Breast epithelium (tissue), 4 donors: ENCODE measurements at places on chromosomes 6 and 20. TPM values are rescaled to one million over a fixed set of nuclear protein-coding genes. Genes with fewer than 3 reads are reported as not detected.
A peak's percentile ranks its signal among the peaks of the same experiment; 100 is the strongest.

- no peak for DNase-seq
These were observed 1.6 kb downstream of the SCAND1 start for GRCh38 chr20:35952480-35953386.

DNA sequence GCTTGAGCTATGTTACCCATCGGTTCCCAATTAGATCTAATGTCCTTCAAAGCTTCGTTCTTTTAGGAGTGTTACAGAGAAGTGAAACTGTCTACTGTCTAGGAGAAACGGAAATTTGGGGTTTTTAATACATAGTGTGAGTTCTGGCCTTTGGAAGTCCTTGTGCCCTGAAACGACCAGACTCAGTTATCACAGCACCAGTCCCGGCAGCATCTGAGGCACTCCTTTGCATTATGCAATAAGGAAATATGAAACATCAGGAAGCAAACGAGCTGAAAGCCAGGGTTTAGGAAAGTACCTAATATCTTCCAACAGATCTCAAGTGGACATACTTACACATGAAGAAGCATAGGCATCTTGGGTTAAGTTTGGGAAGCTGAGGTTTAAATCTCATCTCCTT, 61.8 kb upstream of the ADGRF1 start:
- no peak for DNase-seq

GRCh38 chr6:2680264-2680922, 70.3 kb downstream of the MYLK4 start:
- no peak for DNase-seq

GRCh38 chr20:61253640-61254511, 1.8 kb downstream of the CDH4 start:
- no peak for DNase-seq

DNA sequence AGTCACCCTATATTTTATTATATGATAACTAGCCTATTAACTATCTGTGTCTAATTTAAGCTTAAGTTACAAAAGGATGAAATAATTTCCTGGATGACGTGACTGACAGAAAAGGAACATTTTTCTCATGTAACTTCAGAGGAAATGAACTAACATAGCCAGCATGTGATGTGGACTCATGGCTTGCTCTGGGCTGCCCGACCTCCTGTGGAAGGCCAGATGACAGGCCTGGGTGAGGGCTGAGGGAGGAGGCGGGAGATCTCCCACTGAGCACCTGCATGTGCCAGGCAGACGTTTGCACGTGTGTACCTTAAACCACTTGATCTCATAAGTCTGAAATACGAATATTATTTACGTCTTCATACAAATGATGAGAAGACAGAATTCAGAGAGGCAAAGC, 321.1 kb downstream of the SYNE1 start:
- no peak for DNase-seq

DNA sequence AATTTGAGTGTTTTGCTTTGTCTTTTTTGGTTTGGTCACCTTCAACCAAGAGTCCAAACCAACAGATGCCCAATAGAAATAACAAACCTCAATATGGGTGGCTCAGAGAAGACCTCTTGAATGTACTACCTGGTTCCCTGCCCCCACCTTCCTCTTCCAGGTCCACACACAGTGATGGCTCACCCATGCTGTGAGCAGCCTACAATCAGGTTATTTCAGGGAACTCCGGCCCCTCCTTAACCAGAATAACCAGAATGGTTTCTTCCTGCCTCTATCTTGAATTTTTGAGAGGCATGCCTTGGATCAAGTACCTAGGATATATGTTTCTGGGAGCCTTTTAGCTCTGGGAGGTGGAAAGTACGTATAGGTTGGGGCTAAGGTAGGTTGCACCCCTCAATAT, 327.1 kb upstream of the PRDM1 start:
- no peak for DNase-seq

- DNase-seq: no peak
These were observed 193.9 kb upstream of the ID4 start for GRCh38 chr6:19643287-19643686.

GRCh38 chr6:30158475-30159040, 2.5 kb downstream of the TRIM10 start:
- no peak for DNase-seq

GRCh38 chr20:10427060-10427692, 6.8 kb downstream of the MKKS start:
- DNase-seq: no peak

DNA sequence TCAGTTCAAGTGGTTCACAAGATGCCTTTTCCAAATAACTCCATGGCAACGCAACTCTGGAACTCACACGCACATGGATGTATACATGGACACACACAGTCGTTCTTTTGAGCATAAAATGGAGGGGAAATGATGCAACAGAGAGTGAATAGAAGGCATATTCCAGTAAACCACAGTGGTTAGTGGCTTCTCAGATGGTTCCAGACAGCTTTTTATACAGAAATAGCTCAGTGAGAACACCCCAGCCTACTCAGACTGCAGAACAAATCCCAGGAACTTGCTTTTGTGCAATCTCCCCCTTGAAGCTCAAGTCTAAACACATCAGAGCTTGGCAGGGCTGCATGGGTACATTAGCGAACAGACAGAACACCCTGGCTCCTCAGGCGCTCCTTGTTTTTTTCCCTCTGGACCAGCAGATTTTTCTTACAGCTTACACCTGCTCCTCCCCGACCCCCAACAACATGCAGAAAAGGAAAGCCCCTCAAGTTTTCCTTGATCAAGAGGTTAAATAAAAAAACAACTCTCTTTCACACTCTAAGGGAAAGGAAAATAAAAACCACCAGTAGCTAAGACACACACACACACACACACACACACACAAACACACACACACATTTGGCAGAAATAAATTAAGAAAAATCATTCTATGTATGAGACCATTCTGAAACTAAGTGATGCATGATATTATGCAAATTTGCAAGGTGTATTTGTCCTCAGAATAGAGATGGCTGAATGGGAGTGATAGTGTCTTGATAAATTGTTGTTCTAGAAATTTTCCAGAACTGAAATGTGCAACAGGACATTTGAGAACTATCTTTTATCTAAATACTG, 51.2 kb upstream of the RANBP9 start:
- DNase-seq: peak; percentile 78

DNA sequence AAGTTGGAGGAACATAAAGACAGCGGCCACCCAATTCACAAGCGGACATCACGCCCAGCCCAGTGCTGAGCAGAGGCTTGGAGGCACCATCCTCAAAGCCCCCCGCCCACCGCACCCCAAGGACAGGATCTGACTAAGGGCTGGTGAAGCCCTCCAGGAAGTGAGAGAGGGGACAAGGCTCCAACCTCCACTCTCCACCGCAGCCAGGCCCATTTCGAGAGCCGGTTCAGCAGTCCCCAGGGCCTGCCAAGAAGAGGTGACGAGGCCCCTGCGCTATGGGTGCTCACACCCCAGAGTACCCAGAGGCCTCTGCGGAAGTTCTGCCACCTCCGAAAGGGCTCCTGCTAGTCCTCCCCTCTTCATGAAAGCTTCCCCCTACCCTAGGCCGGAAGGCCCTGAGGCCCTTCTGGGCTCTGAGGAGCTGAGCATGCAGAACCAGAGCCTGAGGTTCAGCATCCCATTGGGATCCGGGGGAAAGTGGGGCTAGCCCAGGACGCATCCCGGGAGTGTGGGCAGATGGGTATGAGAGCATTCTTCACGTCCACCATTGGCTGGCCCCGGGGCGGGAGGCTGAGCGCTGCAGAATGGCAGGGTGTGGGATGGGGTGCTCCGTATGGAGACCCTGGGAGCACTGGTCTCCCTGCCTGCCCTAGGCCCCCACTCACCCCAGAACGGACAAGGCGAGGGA, 2.5 kb downstream of the GRM4 start:
- no peak for DNase-seq

The RNF5 gene
- total RNA-seq: 56.3 TPM

The CLPSL2 gene
- not detected for total RNA-seq

The MUC22 gene
- not detected for total RNA-seq

The FRK gene
- total RNA-seq: 0.64 TPM

The OPRM1 gene
- total RNA-seq: not detected
